ENCODE measurements at places on chromosomes 1 and 21.
A peak's percentile ranks its signal among the peaks of the same experiment; 100 is the strongest.

DNA sequence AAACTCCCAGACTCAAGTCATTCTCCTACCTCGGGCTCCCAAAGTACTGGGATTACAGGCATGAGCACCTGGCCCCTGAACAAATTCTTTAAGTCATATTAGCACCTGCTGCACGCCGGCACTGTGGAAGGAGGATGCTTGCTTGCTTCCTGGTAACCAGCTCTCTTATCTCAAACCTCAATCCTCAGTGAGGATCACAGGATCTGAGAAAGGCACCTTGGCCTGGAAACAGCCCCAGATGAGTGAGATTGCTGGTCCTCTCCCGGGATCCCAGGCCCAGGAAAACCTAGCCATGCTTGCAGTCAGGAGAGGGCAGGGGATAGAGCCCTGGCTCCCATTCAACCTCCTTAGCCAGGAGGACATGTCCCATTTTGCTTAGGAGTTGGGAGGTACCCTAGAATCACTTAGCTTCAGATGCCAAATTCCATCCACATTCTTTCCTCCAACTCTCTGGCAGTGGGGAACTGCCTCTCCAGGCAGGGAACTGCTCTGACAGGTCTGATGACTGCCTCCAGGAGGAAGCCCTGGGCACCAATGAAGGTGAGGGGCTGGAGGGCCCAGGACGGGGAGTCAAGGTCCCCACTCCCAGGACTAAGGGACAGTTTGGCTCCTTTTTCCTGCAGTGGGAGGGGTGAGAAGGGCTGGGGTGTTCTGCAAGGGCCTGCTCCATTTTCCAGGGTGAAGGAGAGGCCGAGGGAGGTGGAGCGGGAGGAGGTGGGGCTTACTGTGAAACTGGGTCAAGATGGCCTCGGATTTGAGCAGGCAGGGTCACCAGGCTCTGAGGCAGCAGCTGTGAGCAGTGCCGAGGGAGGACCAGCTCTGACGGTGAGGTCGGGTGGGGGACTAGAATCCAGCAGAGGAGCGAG, 9.5 kb downstream of the GPR37L1 start:
- no peak for DNase-seq

DNA sequence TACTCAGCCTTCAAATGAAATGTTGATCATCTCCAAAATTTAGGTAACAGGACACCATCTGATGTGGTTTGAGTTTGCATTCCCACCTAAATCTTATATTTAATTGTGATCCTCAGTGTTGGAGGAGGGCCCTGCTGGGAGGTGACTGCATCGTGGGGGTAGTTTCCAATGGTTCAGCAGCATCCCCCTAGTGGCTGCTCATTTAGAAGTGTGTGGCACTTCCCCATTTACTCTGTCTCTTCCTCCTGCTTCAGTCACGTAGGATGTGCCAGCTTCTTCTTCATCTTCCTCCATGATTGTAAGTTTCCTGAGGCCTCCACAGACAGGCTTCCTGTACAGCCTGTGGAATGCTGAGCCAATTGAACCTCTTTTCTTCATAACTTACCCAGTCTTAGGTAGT, 731.2 kb downstream of the USP25 start:
- DNase-seq = no peak

DNA sequence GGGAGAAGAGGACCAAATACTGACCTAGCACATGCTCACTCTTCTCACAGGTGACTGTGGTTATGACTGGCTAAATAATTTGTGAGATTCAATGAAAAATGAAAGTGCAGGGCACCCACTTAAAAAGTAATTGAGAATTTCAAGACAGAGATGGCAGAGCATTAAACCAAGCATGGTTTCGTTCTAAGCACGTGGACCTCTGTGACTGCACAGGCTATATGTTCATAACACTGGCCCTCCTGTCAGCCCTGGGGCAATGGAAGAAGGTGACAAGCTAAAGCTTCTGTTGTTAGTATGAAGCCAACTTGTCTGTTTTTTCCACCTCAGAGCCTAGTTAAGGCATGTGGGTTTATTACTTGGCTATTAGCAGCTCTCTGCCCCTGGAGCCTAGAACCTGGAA, 130.9 kb downstream of the FASLG start:
- DNase-seq = no peak

GRCh38 chr1:223276029-223276428, 87.9 kb downstream of the SUSD4 start:
- DNase-seq = no peak

- peak; percentile 83 for DNase-seq
Measured at GRCh38 chr1:66331658-66332547, 202.1 kb upstream of the SGIP1 start.

DNA sequence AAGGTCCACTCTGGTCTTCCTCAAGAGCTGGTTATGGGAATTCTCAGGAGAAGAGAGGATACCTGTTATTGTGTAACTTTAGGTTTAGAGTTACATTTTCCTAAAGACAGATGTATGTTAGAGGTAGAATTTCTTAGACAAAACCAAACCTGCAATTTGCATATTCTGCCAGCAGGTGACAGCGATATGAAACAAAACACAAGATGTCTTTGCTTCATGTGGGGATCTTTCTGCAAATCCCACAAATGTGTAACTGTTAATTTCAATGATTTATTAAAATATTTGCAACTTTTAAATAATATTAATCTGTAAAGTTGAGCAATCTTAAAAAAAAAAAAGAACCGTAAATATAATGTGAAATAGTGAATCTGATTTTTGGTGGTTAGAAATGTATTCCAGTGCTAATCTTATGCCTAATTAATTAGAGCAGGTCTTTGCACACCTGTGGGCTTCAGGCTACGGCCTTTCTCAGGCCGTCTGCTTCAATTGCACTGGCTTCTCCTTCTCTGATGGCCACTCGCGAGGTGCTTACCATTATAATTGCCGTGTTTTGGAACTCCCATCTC, 33.4 kb downstream of the FAM78B start:
- no peak for DNase-seq

- DNase-seq = peak; percentile 12
Measured at GRCh38 chr21:42039470-42039901, 29.3 kb upstream of the ZBTB21 start.

GRCh38 chr1:64572222-64572900, 102.4 kb downstream of the CACHD1 start:
- DNase-seq = no peak

GRCh38 chr1:109794319-109795132, 30.8 kb upstream of the EPS8L3 start:
- no peak for DNase-seq

- DNase-seq = peak; percentile 0
Measured at GRCh38 chr1:95640746-95641145, 406.7 kb downstream of the RWDD3 start.

DNA sequence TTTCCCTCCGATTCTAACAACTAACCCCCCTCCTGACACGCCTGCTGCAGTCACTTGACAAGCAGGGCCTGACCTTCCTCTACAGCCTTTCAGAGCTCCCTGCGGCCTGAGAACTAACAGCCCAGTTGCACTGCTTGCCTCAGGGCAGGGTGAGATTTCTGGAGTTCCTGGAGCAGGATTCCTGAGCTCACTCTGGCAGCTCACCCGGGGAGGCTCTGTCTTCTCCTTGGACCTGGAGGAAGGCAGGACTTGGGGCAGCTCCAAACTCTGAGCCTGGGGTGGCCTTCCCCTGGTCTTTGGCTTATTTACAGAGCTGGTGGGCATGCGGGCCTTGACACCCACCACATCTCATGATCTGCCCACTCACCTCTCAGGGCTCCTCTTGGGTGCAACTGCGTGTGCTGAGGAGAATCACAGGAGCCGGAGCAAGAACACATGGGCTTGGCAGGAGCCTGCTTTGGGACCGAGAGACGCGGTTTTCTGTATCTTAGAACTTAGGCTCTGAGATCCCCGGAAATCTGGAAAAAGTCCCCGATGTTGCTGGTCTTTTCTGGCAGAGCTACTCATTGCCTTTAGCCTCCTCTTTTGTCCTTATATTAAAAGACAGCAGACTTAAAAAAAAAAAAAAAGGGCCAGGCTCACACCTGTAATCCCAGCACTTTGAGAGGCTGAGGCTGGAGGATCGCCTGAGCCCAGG, 13.1 kb upstream of the SLC25A34 start:
- no peak for DNase-seq

GRCh38 chr1:8782001-8782620, 35.3 kb downstream of the RERE start:
- DNase-seq = no peak

DNA sequence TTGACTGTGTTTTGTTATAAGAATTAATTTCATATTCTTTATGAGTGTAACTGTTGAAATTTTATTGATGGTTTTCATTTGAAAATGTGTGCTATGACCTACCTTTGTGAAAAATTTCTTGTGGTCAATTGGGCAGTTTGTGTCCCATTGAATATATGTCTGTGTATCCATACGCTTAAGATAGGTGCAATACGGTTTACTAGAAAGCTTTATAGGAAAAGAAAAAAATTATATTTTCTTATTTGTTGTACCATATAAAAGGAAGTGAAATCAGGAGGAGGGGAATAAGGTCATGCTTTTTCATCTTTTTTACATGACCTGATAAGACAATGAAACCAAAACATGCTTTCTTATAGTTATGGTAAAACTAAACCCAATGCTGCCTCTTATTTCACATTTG, 807.7 kb downstream of the USP25 start:
- DNase-seq = no peak

- DNase-seq = peak; percentile 76
Measured at GRCh38 chr1:205374210-205375078, 17.7 kb upstream of the KLHDC8A start.

DNA sequence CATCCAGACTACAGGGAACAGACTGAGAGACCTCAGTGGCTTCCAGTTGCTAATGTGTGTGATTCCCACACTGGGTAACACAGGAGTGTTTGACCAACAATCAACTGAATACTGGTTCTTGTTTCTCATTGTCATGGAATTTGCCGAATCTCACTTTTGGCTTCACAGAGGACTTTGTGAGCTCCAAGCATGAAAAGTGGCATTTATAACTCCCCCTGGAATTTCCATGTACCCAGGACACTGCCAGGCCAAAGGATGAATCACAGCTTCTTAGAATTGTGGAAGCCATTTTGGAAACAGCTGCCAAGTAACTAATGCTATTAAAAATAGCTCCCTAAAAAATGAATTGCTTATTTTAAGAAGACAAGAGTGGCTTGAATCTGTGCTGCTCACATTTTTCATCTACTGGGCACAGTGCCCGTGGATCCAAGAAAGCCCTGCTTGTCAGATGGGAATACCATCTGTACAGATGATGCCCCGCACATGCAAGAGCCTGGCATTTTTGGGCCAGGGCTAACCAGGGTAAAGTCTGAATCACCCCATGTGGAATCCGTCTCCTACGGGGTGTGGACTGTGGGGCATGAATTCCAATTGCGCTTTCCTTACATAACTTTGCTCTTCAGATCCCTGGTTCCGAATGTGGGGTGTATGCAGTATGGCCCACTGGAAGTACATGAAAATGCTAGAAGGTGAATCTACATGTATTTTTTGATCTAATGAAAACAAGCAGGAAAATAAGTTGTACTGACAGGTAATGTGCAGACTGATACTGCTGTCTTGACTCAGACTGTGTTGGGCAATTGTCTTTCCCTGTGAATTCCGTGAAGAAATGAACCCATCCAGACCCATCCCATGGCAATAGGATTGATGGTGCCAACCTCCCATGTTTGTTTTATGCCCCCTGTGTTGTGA, 487.3 kb downstream of the SIPA1L2 start:
- peak; percentile 64 for DNase-seq

- no peak for DNase-seq
Measured at GRCh38 chr1:40301541-40302299, 15.4 kb downstream of the COL9A2 start.

GRCh38 chr1:37691497-37692077, 729 bp upstream of the CDCA8 start:
- peak; percentile 31 for DNase-seq

GRCh38 chr1:11273595-11274234, 717 bp downstream of the UBIAD1 start:
- no peak for DNase-seq

DNA sequence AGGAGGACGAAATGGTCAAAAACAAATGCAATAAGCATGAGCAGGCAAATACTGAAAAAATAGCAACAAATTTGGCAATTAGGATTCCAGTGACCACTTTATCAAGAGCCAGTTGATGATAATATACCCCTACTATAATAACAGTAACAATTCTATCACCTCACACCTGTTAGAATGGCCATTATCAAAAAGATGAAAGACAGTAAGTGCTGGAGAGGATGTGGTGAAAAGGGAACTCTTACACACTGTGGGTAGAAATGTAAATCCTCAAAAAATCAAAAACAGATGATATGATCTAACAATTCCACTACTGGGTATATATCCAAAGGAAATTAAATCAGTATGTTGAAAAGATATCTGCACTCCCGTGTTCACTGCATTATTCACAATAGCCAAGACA, 114.3 kb upstream of the GFI1 start:
- no peak for DNase-seq

DNA sequence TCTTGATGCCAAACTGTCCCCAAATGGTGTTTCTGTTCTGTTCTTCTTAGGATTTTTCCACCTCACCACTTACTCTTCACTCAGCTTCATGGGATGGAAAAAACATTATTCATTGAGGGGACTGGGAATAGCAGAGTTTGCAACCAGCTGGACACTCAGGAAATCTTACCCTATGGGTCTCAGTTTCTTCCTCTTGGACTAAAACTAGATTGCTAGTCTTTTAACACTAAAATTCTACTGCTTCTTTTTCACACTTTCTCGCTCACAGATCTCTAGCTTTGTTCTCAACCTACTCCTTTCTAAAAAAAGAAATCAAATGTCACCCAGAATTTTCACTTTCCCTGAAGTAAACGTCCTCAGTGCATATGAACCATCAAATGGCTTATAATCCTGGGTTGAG, 4.8 kb downstream of the KMO start:
- no peak for DNase-seq

DNA sequence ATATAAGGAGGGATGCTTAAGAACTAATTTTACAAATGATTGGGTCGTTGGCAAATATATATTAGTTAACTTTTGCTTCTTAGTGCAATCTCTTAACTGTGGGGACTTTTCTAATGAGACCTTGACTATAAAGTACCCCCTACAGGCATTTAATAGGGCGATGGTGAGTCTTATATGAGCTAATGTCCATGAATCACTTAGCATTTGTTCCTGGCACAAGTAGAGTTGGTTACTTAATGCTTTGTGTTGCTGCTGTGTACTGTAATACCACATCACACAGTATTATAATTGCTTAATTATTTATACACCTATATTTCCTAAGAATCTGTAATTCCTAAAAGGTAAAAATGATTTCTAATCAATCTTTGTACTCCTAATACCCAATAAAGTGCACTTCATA, 25.3 kb upstream of the TMCO1 start:
- DNase-seq = no peak

GRCh38 chr1:167339405-167339804, 118.7 kb downstream of the POU2F1 start:
- no peak for DNase-seq

DNA sequence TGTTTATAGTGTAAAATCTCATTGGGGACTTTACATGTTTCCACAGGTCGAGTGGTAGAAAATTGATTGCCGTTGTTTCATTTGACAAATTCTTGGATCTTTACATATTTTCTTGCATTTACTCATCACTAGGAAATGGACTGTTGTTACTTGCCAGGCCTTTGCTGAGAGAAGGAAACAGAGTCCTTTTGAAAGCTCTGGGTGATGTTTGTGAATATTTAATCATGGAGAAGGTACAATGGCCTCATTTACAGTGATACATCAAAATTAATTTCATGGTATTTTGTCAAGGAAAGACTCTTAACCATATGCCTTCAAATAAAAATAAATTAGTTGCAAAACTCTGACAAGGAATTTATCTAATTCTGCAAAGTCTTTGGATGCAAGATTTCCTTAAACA, 198.0 kb downstream of the GRIK1 start:
- DNase-seq = no peak

GRCh38 chr1:7247791-7248548, 462.7 kb downstream of the CAMTA1 start:
- no peak for DNase-seq

GRCh38 chr1:208054485-208054884, 143.6 kb upstream of the CD34 start:
- no peak for DNase-seq
